Skeletal muscle cell (primary cell): ENCODE measurements at places on chromosomes 16 and 17.
A peak's percentile ranks its signal among the peaks of the same experiment; 100 is the strongest.

DNA sequence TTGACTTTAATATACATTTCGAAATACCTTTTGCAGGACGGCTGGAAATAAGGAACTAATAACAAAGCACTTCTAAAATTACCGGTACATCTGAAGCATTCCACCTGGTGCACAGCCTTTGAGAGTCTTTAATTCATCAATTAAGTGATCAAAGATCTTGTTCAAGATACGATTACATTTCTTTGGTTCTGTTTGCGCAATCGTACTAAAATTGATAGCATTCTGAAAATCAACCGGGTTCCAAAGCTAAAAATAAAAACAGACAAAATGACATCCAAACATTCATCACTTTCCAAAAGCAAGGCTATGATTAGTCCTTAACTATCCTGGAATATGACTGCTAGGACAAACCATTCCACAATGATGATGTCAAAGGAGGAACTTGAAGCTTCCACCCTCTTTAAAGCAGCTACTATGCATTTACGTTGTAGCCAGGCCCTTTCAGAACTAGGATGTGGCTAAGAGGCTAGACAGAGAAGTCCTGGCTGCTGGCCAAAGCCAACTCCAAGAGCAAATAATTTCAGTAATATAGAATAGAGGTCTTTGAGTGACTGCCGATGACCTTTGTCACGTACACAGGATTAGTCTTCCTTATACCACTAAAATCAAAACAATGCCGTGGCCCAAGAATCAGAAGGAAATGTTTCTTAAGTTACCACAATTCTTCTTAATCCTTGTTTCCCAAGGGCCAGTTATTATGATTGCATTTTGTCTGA lies 299.8 kb upstream of the PSMD7 start:
- DNase-seq = no peak

- DNase-seq = no peak
These were observed 109.4 kb upstream of the AXIN2 start for GRCh38 chr17:65670667-65671371.

DNA sequence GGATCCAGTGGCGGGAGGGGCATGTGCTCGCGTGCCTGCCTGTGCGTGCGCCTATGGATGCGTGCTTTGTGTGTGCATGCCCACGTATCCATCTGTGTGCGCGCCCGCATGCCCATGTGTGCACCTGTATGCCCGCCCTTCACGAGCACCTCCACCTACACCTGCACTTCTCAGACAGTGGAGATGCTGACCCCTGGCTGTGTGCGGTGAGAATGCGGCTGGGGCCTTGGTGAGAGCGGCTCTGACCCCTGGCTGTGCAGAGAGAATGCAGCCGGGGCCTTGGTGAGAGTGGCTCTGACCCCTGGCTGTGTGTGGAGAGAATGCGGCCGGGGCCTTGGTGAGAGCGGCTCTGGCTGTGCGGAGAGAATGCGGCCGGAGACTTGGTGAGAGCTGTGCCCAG lies 33.9 kb downstream of the AXIN1 start:
- DNase-seq = no peak

- no peak for DNase-seq
These were observed 224.2 kb downstream of the CYB561 start for GRCh38 chr17:63221939-63222338.

DNA sequence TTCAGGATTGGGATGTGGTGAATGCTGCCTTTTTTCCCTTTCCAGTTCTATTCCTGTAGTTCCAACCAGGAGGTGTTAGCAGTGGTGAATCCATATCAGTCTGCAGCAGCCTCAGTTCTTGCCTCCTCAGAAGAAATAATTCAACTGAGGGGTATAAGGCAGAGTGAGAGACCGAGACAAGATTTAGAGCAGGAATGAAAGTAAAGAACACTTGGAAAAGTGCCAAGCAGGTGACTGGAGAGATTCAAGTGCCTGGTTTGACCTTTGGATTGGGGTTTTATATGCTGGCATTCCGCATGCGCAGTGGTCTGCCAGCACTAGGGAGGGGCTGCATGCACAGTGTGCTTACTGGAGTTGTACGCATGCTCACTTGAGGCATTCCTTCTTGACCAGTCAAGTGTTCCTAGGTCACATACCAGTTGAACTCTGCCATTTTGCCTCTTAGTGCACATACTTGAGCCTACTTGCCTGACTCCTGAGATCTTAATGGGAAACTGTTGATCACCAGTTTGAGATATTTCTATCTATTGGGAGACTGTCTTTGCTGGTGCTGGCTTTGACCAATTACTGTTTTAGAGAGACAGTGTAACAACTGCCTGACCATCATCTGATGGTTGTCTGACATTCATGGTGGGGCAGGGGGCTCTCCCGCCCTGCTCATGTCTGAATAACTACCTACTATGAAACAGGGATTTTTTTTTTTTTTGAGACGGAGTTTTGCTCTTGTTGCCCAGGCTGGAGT lies 680 bp upstream of the CCL15 start:
- no peak for DNase-seq

DNA sequence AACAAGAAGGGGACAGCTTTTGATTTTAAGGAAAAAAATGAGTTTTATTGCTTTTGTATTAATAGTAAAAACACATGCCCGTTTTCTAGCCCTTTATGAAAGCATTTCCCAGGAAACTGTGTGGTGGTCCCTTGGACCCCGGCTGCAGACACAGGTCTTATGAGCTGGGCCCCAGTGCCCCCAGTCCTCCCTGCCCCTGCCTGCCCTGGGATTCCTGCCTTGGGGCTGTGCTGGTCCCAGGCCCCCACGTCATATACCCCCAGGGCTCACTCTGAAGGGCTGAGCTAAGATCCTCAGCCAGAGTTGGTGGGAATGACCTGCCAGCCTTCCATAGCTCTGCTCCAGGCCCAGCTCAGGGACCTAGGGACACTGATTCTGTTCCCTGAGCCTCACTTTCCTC lies 30.8 kb downstream of the GINS2 start:
- no peak for DNase-seq

- no peak for DNase-seq
These were observed 53.5 kb downstream of the MARCHF10 start for GRCh38 chr17:62754631-62755030.

DNA sequence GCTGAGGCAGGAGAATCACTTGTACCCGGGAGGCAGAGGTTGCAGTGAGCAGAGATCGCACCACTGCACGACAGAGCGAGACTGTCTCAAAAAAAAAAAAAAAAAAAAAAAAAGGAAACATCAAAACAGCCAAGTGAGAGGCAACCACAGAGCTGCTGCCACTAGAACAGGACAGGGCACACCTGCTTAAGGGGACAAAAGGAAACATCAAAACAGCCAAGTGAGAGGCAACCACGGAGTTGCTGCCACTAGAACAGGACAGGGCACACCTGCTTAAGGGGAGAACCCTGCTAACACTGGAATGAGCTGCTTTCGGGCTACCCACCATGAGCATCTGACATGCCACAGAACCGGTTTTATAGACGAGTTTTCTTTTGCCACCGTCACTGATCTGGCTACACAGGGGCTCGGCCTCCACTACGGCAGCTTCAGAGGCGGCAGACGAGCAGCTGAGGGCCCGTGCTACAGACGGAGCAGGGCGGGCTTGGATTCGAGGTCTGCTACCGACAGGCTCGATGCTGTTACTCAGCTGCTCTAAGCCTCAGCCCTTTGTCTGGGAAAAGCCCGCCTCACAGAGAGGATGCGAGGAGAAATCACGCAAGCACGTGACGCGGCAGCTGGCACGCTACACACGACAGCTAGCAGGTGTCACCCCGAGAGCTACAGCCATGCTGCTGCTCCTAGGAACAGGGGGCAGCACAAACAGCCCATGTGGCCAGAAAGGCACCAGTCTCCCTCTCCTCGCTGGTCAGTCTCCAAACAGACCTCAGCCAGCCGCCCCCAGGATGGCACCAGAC lies 2.0 kb downstream of the P4HB start:
- DNase-seq = no peak

- DNase-seq = no peak
These were observed 61.2 kb upstream of the ENDOV start for GRCh38 chr17:80353718-80354275.

DNA sequence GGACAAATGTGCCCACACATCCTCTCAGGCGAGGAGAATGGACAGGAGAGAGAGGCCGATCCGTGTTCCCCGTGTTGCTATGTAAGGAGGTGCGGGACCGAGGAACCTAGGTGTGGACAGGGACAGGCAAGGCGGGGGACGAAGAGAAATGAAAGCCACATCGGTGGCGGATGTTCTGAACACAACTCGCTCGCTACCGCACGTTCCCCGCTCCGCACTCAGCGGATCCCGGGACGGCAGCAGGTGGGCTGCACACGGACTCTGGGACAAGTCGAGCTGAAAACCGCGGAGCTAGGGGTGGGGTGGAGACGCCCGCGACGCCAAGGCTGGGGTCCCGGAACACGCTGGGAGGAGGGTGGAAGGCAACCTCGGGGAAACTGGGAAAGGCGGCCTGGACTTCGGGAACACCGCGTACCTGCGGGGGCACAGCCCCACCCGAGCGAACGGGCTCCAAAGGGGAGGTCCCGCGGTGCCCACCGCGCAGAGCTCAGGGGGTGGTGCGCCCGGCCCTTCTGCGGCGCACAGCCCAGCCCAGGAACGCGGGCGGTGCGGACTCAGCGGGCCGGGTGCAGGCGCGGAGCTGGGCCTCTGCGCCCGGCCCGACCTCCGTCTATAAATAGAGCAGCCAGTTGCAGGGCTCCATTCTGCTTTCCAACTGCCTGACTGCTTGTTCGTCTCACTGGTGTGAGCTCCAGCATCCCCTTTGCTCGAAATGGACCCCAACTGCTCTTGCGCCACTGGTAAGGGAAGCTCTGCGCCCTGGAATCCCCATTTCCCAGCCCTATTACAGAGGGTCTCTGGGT lies at the start of gene MT1E:
Gene MT1E (plus strand): TSS at position 642 of the 803 bp plus-strand sequence. CDS start 71 bp downstream, at position 713.
- peak; percentile 49 for DNase-seq

- no peak for DNase-seq
These were observed 33.4 kb upstream of the PIK3R6 start for GRCh38 chr17:8900626-8901585.

DNA sequence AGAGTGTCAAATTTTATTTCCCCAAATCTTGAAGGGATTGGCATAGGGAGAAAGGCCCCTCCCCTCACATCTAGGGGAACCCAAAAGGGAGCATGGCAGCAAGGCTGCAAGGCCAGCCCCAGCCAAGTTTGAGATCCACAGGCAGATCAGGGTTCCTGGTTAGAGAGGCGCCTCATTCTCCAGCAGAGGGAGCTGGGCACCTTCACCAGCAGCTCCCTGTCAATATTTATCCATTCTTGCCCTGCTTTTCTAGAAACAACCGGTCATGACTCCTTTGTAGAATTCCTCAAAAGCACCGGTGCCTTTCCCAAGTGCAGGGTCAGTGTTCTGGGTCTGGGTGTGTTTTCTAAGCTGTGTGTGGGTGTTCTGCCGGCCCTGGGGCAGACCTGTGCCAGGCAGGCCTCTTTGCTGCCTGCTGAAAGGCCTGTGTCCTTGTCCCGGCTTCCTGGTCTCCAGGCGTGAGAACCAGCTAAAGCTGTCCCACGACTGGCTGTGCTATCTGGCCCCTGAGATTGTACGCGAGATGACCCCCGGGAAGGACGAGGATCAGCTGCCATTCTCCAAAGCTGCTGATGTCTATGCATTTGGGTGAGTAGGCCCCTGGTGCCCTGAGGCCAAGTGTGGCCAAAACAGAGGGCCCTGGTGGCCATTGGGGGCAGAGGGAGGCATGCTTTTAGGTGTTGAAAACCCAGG lies 21.2 kb upstream of the LGALS9 start:
- no peak for DNase-seq

DNA sequence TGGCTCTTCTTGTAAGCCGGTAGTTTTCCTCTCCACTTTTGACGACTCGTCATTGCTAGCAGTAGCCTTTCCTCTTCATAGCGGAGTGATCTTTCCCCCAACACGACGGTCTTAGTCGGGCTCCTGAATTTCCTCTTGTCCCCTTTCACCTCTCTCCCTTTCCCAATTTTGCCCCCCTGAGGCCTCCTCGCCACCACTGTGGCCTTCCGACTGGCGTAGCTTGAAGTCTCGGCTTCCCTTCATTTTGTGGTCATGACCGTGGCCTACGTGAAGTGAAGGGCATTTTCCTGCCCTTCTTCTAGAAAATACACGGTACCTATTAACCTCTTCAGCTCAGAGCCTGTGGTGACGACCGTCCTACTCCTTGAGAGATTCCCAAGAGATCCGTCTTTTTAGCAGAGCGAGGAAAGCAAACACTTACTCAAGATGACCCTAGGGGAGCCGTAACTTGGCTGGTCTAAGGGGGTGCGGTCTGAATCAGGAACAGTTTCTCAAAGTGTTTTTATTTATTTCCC lies 787 bp downstream of the PRKAR1A start:
- DNase-seq = no peak

- DNase-seq = no peak
These were observed 12.6 kb upstream of the FAAP100 start for GRCh38 chr17:81564778-81565177.

DNA sequence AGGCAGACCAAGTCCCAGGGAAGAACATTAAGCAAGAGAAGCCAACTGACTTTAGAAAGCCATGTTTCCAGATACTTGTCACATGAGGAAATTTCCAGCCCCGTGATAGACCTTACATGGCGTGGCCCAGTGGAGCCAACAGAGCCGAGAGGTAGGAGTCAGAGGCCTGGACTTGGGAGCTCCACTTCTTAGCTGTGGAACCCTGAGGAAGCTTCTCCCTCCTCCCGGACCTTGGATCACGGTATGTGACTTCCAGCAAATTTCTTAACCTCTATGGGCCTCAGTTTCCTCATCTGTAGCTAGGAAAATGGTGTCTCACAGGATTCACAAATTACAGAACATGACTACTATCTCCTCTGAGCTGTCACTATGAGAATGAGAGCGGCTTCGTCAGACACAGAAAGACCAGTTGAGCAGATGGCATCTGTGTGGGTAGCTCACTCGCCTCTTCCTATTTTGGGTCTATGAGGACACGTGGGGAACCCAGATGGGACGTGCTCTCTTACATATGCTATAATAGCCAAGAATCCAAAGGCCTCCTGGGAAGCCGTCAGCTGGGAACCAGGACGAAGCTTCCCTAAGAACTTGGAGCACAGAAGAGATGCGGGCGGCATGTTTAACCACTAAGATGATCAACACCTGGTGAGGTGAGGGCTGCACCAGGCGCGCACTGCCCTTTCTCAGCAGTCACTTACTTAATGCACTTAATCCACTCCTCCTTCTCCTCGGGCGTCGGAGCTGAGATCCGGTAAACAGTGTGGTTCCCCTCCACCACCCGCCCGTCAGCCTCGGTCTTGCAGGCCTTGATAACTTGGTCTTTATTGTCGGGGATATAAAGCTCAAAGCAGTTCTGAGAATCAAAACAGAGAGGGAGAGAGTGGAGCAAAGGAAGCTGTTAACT lies 102.3 kb downstream of the CYTH1 start:
- no peak for DNase-seq
